ENCODE measurements at places on chromosomes 5 and 9. TPM values are rescaled to one million over a fixed set of nuclear protein-coding genes. Genes with fewer than 3 reads are reported as not detected.

The TMC1 gene
- total RNA-seq, result under 0.01 TPM

The OR1J2 gene
- total RNA-seq, result not detected

The VCAN gene
- 281 TPM for total RNA-seq

The FREM1 gene
- not detected for total RNA-seq

The C9 gene
- 0.28 TPM for total RNA-seq

The CYLC2 gene
- not detected for total RNA-seq

The CBY3 gene
- not detected for total RNA-seq

The TENT4A gene
- 8.5 TPM for total RNA-seq

The SLC6A3 gene
- not detected for total RNA-seq

The BARHL1 gene
- total RNA-seq, result not detected

All from regular cardiac myocyte (primary cell).